ENCODE measurements at places on chromosomes 4 and X.

- DNase-seq: no peak
Observed at GRCh38 chr4:110751986-110752385, 129.1 kb upstream of the PITX2 start.

DNA sequence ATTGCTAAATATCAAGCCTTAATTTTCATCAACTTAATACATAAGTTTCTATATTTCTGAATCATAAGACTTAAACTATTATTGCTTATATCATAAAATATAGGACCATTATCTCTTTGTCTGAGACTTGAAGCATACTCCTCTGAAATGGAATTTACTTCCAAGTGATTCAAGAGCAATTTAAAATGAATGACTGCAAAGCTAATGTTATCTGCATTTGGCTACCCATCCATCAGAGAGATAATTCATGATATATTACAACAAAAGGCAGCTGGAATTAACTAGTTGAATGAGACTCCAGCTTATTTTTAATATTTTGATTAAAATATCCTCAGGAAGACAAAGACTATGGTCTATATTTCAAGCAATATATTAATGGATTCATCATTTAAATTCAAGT, 208.6 kb downstream of the UNC5C start:
- DNase-seq: no peak

GRCh38 chr4:85514783-85515182, 39.8 kb downstream of the ARHGAP24 start:
- DNase-seq: no peak

- no peak for DNase-seq
Observed at GRCh38 chr4:152944666-152945320, 8.7 kb downstream of the FHDC1 start.

- no peak for DNase-seq
Observed at GRCh38 chr4:167578906-167579305, 344.6 kb upstream of the SPOCK3 start.

GRCh38 chr4:170090352-170091052, 746 bp upstream of the AADAT start:
- DNase-seq: peak; percentile 37

- DNase-seq: no peak
Observed at GRCh38 chr4:187128222-187128621, 404.6 kb upstream of the FAT1 start.

- no peak for DNase-seq
Observed at GRCh38 chrX:39843318-39843717, 254.4 kb downstream of the BCOR start.

DNA sequence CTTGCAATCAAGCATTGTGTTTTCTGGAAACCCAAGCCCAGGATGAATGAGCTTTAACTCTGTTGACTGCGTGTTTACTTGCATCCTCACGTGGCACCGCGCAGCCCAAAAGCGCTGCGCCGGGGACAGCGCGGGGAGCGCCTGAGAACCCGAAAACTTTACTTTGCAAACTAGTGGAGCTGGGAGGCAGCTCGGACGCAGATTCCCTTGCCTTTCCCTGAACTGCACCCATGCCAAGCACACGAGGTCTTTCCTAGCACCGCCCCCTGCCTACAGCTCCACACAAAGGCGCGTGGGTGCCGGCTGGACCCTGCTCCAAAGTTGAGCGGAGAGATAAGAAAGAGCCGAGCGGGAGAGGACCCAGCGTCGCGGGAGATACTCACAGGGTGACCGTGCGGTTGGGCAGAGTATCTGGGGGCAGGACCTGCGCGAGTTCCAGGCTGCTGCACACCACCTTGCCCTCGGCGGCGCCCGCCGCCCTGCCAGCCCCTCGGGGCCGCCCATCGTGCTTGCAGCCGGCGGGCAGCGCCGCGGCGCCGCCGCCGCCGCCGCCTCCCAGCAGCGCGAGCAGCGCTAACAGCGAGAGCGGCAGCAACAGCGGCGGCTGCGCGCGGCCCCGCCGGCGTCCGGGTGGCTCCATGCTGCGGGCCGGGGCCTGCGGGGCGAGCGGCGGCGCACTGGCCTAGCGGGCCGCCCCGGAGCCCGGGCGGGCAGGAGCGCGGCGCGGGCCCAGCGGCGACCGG, 550 bp downstream of the ADGRA3 start:
- DNase-seq: peak; percentile 73

DNA sequence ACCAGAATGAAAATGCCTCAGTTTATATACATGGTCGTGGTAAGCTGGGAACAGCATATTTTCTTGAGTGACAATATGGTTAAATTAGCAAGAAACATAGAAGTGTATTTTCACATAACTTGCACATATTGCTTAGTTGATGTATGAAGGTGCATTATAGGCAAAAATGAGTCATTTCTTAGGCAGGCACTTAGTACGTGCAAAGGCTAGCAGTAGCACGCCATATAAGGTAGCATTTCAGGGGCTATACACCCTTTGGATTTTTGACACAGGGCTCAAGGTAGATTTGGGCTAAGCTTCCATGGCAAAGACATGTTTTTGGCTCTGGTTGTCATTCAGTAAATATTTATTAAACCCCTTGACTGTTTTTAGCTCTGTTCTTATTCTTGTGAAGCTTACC, 33.1 kb downstream of the PCDH7 start:
- DNase-seq: no peak

DNA sequence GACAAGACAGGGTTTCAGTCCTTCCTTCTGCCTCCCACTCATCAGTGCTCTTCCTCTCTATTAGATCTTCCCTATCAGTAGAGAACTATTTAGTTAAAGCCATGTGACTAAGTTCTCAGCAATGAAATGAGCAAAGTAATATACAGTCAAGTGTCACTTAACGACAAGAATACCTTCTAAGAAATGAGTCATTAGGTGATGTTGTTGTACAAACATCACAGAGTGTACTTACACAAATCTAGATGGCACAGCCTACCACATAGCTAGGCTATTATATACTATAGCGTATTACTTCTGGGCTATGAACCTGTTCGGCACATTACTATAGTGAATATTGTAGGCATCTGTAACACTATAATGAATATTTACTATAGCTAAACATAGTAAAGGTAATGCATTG, 71.3 kb downstream of the POU4F2 start:
- no peak for DNase-seq

DNA sequence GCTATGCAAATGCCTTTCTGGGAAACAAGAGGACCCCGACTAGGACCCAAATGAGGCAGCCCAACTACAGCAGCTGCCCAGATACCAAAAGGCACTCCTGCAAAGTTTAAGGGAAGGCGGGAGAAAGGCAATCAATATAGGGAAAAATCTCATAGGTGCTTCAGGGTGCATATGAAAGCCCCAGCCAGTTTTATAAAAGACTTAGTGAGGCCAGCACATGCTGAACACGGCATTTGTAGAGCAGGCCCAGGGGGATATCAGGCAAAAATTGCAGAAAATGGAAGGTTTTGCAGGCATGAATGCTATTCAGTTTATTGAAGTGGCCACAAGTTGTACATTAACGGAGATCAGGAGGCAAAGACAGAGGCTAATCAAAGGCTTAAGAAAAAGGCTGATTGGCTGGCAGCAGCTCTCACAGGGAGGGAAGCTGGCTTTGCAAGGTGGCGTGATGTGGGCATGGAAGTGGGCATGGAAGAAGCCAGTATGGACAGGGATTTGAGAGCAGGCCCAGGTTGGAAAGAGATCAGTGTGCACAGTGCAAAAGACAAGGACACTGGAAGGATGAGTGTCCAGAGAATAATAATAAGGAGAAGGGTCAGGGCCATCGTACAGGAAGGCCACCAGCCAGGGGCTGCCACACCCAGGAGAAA, 37.7 kb upstream of the UGT2B7 start:
- no peak for DNase-seq

- no peak for DNase-seq
Observed at GRCh38 chr4:99827857-99828256, 11.2 kb downstream of the DAPP1 start.

DNA sequence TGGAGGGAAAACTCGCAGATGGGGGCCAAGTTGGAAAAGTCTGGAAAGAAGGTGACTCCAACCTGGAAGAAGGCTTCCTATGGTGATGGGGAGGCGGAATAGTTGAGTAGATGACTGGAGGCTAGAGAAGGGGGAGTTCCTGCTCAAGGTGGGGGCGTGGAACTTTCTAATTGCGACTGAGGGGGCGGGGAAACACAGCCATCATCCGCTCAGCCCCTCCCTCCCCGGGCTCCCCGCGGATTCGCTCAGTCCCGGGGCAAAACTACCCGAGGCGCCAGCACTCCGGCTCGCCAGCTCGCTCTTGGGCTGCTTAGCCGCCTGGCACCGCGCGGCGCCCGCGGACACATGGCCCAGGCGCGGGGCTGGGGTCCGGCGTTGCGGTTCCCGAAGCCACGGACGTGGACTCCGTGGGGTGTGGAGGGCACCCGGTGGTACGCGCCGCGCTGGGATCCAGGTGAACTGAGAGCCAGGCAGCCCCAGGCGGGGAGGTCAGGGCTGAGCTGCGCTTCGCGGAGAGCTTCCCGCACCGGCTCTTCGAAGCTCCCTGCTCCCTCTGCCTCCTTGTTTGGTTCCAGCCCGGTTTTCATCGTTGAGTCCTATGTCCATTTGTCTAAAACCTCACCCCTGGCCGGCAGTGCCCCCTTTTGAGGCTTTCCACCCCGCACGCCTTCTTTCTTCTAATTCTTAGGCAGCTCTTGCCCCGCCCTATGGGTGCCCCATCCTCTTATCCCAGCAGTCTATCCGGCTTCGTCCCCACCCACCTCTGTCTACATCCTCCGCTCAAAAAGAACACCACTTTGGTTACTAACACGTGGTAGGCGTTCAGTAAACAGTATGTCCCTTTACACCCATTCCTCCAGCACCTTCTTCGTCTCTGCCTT, 38.9 kb downstream of the STARD8 start:
- DNase-seq: peak; percentile 61
